ENCODE measurements at places on chromosomes 16 and 17.
A peak's percentile ranks its signal among the peaks of the same experiment; 100 is the strongest.

- peak; percentile 95 for DNase-seq
Measured at GRCh38 chr17:17663160-17664063, 17.8 kb upstream of the RAI1 start.

DNA sequence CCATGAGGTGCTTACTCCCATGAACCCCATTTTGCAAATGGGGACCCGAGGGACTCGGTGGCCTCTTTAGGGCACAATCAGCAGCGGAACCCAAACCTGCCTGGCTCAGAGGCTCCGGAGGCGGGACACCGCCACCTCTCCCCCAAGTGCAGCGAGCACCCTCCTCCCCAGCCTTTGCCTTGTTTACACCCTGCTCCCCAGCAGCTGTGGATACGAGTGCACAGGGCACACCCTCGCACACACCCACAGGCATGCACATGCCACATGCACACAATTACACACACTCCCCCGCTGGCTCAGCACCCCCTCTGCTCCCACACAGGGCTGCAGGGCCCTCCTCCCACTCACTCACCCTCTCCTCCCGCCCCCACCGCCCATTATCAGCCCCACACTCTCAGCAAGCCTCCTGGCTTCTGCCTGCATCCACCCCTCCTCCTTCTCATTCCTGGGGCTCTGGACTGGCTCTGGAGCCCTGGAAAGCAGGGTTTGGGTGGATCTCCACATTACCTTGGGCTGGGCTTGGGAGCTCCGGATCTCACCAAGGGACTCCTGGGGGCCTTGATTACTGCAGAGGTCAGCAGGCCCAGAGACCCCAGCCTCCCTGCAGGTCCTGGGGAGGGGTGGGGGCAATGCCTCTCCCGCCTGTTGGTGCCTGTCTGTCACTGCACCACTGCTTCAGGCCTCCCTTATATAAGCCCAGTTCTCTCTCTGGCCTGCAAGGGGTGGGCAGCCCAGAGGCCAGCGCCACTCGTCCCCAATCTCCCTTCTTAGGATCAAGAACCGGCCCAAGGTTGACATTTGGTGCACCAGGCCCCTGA lies 6.4 kb downstream of the PDK2 start:
- peak; percentile 50 for DNase-seq

- DNase-seq, result peak; percentile 11
Measured at GRCh38 chr17:78903101-78903779, at the start of gene CEP295NL. Gene CEP295NL, minus strand, starts transcription at chr17:78903201. Its CDS starts 1,373 bp downstream, at chr17:78901828.

DNA sequence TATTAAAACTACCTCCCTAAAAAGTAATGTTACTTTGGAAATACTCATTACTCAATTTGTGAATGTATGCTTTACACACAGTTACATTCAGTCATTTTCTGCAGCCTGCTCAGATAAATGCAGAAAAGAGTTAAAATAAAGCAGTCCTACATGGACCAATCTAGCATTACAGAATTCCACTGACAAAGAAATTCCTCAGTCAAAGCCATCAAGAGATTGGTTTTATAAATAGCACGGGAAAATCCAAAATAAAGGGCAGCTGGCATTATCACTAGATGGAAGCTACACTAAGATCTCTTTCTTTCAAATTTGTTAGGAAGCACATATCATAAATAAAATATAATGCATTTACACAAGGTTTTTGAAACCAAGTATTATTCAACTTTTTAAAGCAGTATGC lies 58.3 kb downstream of the DUSP14 start:
- no peak for DNase-seq

DNA sequence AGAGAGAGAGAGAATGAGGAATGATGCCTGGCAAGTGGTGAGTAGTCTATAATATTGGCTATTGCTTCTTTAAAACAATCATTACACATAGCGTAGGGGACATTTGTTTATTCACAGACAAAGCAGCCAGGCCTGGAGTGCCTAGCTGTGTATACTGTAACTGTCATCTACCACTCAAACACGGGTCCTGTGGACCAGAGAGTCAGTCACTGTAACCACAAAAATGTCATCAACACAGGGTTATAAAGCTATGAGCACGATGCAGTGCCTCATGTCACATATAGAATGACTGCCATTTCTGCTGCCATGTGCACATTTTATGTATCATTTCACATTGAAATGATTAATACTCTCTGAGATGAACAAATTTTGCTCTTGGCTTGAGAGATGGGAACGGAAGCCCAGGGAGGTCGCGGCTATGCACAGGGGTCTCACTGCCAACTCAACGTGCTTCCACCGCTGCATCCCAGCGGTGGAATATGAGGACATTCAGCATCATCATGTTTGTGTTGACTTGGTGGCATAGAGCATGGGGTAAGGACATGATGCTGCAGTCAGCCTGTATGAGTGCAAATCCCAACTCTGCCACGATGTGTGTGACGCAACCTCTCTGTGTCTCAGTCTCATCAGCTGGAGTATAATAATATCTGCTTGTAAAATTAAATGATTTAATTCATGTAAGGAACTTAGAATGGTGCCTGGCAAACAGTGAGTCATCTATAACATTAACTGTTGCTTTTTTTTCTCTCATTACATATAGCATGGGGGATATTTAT lies 3.3 kb downstream of the MT1H start:
- DNase-seq, result no peak

DNA sequence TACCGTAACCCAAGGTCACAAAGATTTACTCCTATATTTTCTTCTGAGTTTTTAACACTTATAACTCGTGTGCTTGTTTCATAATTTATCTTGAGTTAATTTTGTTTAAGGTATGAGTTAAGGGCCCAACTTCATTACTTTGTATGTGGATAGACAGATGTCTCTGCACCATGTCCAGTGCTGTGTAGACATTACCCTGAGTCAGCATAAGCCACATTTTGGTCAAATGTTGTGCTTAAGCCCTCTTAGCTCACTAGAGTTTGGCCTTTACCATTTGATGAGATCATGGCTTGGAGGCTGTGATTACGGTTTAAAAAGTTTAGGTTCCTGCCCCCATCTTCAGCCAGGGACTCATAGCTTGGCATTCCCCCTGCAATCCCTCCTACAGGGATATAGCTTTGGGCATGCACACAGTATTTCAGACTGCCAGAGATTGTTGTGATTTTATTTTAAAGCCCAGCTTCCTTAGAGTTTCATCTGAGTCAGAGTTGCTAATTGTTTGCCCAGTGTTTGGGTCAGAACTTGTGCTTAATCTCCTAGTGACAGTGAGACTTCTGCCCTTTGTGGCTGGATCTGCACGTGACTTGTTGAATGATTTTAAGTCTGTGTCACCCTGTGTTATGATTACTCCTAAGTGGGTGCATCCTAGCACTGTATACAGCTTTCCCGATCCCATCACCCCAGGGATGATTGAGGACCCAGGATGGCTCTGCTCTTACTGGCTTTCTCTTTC lies 393.1 kb downstream of the CNTNAP4 start:
- DNase-seq, result no peak

DNA sequence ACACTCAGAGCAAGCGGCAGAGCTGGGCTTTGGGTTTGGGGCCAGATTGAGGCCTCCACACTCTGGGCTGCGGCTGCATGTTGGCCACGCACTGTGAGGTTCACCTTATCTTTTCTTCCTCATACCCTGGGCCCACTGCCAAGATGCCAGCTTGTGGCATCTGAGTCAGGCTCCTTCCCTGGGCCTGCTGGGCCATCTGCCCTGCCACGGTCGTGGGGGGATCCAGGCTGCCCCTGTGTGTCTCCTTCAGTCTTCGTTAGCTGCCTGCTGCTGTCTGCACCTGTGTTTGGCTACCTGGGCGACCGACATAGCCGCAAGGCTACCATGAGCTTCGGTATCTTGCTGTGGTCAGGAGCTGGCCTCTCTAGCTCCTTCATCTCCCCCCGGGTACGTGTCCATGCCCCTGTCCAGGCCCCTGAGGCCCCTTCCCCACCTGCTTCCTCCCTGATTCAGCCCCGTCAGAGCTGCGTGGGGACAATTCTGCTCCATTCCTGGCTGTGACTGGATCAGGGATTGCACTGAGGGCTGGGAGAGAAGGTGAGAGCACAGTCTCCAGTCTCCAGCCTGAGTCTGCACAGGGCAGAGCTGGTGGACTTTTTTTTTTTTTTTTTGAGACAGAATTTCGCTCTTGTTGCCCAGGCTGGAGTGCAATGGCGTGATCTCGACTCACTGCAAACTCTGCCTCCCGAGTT lies 11.2 kb downstream of the SPNS3 start:
- peak; percentile 70 for DNase-seq

- no peak for DNase-seq
Measured at GRCh38 chr17:19800571-19800970, 52.5 kb upstream of the ALDH3A1 start.

DNA sequence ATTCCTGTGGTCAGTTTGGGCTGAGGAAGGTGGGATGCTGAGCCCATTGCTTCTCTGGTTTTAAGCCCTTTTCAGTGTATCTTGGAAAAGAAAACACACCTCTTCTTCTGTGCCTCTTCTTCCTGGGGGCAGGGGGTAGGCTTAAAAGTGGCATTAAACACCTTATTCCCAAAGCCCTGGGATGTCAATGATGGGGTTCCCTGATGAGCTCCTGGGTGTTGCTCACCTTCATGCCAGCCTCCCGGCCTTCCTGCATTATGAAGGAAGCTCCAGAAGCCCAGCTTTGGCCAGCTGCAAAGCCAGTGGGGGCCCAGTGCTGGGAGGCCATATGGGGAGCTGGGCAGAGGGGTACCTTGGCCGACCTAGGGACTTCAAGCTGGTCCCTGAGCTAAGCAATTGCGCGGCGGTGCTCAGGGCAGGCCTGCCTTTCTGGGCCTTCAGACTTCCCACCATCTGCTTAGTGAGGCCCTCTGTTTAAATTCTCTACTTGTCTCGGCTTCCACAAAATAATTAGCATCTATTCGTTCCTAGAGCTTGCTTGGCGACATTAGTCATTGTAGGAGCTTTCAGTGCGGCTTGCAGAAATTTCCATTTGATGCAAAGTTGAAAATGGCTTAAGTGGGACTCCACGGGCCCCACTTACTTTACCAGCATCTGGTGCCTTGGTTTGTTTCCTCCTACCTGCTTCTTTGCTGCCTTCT lies 121.7 kb upstream of the NLRP1 start:
- no peak for DNase-seq

- no peak for DNase-seq
Measured at GRCh38 chr17:2814049-2814448, 17.8 kb downstream of the RAP1GAP2 start.

GRCh38 chr17:79125503-79125902 lies 50.9 kb downstream of the ENGASE start:
- no peak for DNase-seq

- DNase-seq, result peak; percentile 75
Measured at GRCh38 chr17:44222112-44222869, 2.8 kb upstream of the UBTF start.

GRCh38 chr17:54524501-54524900 lies 376.2 kb upstream of the TOM1L1 start:
- DNase-seq, result no peak

GRCh38 chr17:4806456-4806776 lies 536 bp upstream of the PLD2 start:
- no peak for DNase-seq

GRCh38 chr16:85029408-85029784 lies 1.8 kb downstream of the KIAA0513 start:
- DNase-seq, result peak; percentile 65

DNA sequence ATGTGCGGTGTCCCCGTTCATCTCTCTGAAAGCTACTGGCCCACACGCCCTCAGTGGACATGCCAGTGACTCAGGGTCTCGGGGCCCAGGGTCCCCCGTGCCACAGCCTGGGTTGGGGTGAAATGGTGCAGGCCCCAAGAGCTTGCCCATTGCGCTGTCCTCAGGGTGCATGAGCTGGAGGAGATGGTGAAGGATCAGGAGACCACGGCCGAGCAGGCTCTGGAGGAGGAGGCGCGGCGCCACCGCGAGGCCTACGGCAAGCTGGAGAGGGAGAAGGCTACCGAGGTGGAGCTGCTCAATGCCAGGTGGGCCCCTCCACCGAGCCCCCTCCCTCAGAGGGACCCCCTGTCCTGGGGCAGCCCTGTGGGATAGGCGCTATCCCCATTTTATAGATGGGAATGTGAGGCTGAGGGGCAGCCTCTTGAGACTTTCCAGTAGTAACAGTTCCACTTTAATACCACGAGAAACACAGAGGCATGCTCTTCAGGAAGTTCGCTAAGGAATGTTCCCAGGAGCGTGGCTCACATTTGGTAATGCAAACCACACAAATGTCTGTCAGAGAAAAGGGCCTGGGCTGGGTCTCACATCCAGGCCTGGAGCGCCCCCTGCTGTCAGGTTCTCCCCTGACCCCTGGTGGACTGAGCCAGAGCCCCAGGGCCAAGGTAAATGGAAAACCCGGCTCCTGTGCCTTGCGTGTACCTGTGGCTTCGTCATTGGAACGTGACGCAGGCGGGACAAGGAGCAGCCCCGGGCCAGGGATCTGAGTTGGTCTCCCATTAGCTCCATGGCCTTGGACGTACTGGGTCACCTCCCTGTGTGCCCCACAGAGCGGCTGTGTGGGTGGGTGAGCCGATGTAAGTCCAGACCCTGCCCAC lies 133.7 kb downstream of the RAB11FIP4 start:
- peak; percentile 82 for DNase-seq

GRCh38 chr17:32569171-32570080 lies 82.6 kb downstream of the CDK5R1 start:
- no peak for DNase-seq

- no peak for DNase-seq
Measured at GRCh38 chr17:49764559-49765180, 739 bp upstream of the FAM117A start.

- DNase-seq, result no peak
Measured at GRCh38 chr16:51450376-51450775, 299.3 kb upstream of the SALL1 start.

DNA sequence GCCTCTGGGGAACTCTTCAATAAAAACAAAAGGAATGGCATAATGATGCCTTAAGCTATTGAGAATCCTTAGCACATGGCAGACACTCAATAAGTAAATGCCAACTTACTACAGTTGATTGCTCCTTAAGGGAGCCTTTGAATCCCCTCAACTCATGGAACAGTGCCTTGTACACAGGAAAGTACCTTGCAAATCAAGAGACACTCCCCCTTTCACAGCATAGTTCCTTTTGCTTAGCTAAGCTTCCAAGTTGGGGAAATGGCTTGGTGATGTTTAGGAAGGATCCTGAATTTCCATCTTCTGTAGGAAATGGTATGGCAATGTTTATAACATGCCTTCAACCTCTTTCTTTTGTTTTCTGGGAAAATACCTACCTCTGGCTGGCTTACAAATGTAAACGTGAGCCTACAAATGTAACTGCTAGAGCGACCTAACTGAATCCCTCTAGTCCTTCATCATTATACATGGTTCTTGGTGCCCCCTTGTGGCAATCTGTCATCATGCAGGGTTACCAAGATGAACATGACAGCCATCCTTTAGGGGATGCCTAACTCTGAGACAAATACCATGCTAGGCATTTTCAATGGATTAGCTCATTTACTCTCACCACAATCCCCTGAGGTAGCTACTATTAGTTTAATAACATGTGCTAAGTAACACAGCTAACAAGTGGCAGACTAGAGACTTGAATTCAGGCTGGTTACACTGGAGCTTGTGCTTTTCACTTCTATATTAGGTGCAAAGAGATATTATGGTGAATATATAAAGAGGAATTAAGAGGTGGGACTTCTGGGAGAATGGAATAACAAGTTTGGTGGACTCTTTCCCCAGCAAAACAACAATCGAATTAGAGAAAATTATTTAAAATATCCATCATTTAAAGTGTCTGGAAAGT lies 65.0 kb downstream of the MMD start:
- DNase-seq, result peak; percentile 40
